ENCODE measurements at places on chromosomes 12 and 14.

GRCh38 chr14:105212541-105213300, 31.6 kb upstream of the NUDT14 start:
- no peak for DNase-seq

- no peak for DNase-seq
Observed at GRCh38 chr14:73968885-73969284, 18.8 kb downstream of the COQ6 start.

DNA sequence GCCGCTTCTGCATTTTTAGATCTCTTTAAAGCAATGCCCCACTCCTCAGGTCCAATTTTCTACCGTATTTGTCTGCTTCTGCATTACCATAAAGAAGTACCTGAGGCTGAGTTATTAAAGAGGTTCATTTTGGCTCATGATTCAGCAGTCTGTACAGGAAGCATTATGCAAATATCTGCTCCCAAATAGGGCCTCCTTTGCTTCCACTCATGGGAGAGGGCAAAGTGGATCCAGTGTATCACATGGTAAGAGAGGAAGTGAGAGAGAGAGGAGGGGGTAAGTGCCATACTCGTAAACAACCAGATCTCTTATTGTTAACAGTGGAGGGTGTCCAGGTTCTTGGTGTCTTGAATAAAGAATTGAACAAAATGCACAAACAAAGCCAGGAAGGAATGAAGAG, 316.1 kb upstream of the SEL1L start:
- DNase-seq = no peak

DNA sequence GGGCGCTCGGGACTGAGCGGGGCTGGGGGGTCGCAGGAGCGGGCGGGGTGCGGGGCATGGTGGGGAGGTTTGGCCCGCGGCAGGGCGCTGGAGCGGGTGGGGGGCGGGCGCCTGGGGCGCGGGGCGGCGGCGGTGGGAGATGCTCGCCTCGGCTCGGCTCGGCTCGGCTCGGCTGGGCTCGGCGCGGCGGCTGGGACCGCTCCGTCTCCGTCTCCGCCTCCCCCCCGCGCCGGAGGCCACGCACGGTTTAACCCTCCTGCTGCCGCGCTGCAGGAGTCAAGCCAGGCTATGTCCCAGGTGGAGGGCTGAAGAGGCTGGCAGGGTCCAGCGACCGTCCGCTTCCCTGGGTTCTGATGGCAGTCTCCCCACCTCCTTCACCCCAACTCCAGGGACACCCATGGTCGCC, at the start of gene PIANP:
Gene PIANP (minus strand): TSS at position 170 of the 406 bp plus-strand sequence. CDS start 2,754 bp downstream, outside the sequence.
- peak; percentile 42 for DNase-seq

- no peak for DNase-seq
Observed at GRCh38 chr14:106625186-106625585, 1098.8 kb downstream of the TMEM121 start.

DNA sequence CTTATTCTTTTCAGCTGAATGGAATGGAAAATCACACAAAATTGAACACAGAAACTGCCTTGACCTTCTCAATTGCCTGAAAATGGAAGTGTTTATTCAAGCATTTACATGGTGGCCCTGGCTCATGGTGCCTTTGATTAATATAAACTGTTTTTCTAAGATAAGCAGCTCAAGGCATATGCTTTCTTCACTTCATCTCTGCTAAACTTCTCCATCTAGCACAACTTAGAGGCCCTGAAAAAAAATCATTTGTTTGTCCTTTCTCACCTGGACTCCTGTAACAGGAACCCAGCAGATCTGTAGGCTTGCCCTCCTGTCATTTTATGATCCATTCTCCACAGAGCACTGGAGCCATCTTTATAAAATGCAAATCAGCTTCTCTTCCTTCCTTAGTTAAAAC, 117.5 kb upstream of the KRR1 start:
- DNase-seq = no peak

DNA sequence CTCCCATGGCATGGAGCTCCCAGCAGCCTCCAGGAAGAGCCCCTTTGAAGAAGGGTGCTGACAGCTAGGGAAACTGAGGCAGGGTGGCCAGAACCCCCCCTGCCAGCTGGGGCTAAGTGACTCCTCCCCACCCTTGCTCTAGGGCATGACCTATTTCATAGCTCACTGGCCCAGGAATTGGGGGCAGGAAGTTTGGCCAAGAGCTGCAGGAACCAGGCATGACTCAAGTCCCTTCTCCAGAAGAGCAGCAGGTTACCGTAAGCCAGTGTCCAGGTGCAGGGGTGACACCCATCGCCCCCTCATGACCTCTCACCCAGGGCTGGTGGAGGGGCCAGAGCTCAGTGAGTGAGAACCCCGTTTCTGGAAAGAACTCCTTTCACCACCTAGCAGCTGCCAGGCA, 1.9 kb downstream of the RASAL1 start:
- no peak for DNase-seq

DNA sequence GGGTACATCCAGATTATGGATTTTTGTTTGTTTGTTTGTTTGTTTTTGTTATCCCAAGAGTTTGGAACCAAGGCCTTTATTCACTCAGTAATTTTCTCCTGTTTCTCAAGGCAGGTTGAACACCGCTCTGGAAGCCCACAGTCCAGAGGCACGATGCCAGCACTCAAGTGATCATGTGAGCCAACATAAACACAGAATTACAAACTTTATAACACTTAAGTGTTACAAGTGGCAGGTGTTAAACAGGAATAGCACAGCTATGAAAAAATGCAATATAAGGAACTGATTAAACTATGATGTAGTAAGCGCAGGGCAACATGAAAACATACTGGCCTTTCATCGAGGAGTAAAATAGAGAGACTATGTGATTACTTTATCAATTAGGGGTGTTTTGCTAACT, 1885.8 kb upstream of the SEL1L start:
- DNase-seq = no peak

GRCh38 chr12:4881266-4882064, 28.2 kb upstream of the KCNA1 start:
- no peak for DNase-seq

GRCh38 chr12:85814071-85814470, 22.1 kb downstream of the RASSF9 start:
- DNase-seq = no peak

GRCh38 chr12:20220339-20220738, 148.0 kb upstream of the PDE3A start:
- peak; percentile 5 for DNase-seq

DNA sequence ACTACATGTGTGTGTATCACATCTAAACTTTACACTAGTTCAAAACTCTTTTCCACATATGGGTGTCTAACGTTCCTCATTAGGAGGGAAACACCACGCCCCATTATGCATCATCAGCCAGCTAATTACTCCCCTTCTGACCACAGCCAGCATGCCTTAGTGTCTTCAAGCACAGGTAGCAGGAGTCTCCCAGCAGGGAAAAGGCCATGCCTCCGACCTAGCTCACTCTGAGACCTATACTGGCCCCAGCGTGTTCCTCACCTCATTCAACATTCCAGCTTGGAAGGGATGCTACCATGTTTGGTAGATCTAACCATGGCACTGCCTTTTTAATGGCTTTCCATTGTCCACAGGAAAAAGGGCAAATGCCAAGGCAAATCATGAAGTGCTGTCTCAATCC, 66.1 kb upstream of the PRB2 start:
- no peak for DNase-seq

DNA sequence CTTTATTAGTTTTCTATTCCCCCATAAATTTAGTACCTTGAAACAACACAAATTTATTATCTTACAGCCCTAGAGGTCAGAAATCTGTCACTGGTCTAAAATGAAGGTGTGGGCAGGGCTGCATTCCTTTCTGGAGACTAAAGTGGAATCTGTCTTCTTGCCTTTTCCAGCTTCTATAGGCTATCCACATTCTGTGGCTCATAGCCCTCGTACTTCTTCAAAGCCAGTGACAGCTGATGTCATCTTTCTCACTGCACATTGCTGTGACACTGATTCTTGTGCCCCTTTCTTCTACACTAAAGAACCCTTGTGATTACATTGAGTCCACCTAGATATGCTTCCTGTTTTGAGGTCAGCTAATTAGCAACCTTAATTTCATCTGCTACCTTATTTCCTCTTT, 23.2 kb upstream of the DCN start:
- no peak for DNase-seq

- no peak for DNase-seq
Observed at GRCh38 chr14:99883866-99884650, 90.8 kb downstream of the EML1 start.

DNA sequence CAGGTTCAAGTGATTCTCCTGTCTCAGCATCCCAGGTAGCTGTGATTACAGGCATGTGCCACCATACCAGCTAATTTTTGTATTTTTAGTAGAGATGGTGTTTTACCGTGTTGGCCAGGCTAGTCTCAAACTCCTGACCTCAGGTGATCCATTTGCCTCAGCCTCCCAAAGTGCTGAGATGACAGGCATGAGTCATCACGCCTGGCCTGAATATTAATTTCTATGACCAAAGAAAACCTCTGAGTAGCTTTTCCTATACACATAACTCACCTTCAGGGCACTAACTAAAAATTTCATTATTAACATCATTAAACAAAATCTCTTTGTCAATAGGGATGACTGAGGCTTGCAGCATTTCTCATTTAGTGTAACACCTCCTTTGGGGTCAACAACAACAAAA, 259.6 kb upstream of the KRR1 start:
- DNase-seq = no peak

DNA sequence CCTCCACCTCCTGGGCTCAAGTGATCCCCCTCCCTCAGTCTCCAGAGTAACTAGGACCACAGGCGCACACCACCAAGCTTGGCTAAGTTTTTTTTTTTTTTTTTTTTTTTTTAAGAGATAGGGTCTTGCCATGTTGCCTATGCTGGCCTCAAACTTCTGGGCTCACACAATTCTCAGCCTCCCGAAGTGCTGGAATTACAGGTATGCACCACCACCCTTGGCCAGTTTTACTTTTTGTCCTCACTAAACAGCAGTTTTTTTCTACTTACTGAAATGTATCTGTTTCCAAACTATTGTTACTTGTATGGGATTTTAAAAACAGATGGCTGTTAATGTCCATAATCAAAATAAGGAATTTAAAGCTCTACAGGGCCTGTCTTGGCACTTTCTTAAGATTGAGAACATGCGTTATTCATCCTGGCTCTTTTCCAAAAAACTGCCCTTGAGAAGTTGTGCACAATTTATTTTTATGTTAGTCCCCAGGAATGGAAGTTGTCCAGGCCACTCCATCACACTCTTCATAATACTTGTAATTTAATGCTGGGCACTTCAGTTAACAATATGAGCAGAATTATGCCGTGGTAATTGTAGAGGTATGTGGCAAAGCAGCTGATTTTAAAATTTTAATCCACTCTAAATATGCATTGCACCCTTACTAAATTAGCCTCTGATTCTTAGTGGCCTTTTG, 51.9 kb upstream of the REP15 start:
- no peak for DNase-seq

GRCh38 chr14:59964251-59965007, 44.5 kb downstream of the LRRC9 start:
- no peak for DNase-seq

DNA sequence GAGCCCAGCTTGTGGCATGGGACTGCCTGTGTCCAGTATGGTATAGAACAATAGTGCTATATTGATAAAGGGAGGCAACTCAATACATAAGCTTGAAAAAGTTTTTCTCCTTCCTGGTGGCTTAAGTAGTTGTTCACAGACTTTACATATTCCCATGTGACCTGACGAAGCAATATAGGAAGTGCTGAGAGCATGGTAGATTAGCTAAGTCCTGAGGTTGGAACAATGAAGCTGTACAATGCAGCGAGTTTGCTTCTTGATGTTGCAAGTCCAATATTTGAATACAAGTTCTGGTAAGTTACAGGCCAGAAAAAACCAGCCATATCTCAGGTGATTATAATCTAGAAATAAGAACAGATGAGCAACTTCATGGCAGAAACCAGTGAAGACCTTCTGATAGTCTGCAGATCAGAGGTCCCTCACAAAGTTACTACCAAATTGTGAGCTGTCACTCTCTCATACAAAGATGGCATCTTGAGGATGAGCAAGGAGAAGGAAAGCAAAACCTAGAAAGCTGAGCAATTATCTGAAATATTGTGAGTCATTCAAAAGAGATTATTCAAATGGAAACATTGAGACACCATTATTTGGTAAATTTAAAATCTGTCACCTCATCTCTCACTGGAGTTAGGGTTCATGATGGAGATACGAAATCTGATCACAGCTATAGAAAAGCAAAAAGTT, 72.9 kb upstream of the BTG1 start:
- DNase-seq = no peak

GRCh38 chr12:46523863-46524770, 151.5 kb upstream of the SLC38A2 start:
- no peak for DNase-seq

DNA sequence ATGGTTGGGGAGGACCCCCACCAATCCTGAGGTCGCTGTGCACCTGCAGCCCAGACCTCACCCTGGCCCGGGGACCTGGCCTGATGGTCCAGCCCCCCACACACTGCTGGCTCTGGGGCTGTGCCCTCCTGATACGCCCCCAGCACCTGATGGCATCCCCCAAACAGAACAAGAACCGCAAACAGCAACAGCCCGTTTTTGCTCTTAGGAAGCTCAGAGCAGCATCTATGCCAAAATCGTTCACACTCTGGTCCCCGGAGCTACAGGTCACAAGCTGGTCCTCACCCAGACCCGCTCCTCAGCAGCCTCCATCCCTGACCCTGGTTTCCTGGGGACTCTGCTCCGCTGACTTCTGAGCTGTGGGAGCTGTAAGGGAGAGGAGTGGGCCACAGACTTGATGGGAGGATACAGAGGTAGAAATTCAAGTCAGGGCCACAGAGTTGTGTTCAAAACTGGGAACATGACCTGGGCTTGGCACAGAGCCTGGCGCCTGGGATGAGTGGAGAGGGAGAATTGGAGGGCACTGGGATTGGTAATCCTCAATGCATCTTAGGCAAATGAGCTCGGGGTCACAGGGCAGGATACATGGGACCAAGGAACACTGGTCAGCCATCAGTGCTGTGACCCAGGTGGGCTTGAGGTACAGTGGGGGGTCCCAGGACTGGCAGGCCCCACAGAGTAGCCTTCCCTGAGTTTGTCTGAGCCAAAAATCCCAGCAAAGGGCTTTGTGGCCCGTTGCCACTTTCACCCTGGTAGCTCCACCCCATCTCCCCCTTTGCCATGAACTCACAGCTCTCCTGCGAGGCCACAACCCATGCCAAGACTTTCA, 170.9 kb upstream of the RTL1 start:
- DNase-seq = no peak

GRCh38 chr14:99598774-99599173, 5.2 kb downstream of the CCDC85C start:
- DNase-seq = no peak

DNA sequence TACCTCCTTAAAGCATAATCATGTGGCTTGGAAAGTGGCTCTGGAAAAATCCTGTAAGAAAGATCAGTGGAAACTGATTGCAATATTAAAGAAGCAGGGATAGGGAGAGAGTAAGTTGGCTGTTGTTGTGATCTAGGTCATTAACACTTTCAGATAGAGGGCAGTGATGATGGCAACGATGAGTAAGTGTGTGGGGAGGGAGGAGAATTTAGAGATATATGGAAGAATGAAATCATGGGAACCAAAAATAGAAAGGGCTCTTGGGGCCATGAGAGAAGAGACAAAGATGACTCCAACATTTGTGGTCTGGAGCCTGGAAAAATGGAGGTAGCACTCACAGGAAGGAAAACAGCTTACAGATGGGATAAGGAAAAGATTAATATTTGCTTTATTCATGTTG, 23.3 kb downstream of the SNRPF start:
- DNase-seq = no peak
